ENCODE measurements at places on chromosomes 7 and 10.
A peak's percentile ranks its signal among the peaks of the same experiment; 100 is the strongest.

- DNase-seq: no peak
Measured at GRCh38 chr7:4638781-4639575, 43.1 kb upstream of the FOXK1 start.

DNA sequence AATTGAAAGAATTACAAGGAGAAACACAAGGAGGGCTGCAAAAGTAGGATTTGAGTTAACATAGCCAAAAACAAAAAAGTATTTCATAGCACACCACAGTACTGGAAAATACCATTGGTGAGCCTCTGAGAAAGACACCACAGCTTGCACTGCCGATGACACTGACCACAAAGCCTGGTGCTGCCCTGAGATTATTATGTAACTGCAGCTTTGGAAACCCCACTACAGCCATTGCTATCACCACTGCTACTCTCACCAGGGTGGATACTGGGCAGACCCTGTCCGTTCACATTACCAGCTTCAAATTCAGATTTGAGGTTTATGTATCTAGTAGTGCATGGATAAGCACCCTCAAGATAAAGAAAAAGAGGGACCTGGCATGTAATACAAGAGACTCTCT lies 1246.7 kb upstream of the SORCS1 start:
- no peak for DNase-seq

- DNase-seq: no peak
Measured at GRCh38 chr10:3442451-3442990, 269.9 kb upstream of the PITRM1 start.

- DNase-seq: no peak
Measured at GRCh38 chr10:127912607-127913367, 5.9 kb downstream of the PTPRE start.

GRCh38 chr10:10968257-10968588 lies 49.4 kb upstream of the CELF2 start:
- DNase-seq: no peak

- DNase-seq: no peak
Measured at GRCh38 chr10:118742782-118743181, 12.0 kb downstream of the CACUL1 start.

- DNase-seq: no peak
Measured at GRCh38 chr10:100895896-100896295, 16.9 kb upstream of the SLF2 start.

DNA sequence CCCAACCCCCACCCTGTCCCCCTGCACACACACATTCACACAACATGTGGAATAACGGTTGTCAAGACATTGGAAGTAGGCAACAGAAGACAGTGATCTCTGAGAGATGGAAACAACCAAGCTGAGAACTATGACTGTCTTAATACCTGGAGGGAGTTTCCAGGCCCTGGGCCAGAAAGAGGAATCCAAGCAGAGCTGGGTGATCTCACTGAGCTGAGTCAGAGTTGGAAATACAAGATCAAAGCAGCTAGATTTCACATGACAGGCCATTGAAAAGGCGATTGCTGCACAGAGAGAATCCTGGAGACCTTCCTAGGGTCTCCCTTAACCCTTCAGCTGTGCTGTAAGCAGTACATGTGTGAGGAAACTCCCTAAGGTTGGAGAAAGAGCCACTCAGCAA lies 165.8 kb upstream of the PRSS1 start:
- no peak for DNase-seq

DNA sequence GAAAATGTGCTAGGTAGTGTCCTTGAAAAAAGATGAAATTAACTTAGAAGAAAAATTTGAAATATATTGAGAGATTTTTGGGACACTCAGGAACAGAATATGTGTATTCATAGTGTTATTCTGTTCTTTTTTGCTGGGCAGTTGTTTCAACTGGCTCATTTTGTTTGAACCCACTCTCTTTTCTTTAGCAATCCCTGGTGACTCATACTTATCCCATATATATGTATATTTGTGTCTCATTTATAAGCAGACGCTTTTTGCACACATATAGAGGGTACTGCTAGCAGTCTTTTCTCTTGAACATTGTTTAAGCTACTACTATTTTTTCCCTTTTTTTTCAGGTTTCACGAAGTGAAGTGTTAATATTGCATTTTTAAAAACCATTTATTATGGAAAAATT lies 1.9 kb downstream of the EXOC6 start:
- no peak for DNase-seq

DNA sequence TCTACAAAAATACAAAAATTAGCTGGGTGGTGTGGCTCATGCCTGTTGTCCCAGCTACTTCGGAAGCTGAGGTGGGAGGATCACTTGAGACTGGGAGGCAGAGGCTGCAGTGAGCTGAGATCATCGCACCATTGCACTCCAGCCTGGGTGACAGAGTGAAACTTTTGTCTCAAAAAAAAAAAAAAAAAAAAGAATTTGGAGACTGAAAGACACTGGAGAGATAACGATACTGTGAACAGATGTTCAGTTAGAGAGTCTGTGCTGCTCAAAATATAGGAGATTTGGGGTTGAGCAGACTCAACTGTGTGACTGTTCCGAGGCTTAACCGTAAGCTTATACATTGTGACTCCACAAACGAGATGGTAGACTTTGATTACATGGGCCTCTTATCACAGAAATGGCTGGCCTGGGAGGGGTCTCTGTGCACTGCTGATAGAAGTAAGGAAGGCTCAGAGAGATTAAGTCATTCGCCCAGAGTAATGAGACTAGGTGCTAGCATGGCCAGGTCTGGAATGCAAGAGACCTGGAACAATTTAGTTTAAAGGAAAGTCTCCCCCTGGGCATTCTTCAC lies 19.4 kb downstream of the WBP1L start:
- no peak for DNase-seq

- no peak for DNase-seq
Measured at GRCh38 chr7:150665896-150666295, 19.6 kb upstream of the GIMAP2 start.

DNA sequence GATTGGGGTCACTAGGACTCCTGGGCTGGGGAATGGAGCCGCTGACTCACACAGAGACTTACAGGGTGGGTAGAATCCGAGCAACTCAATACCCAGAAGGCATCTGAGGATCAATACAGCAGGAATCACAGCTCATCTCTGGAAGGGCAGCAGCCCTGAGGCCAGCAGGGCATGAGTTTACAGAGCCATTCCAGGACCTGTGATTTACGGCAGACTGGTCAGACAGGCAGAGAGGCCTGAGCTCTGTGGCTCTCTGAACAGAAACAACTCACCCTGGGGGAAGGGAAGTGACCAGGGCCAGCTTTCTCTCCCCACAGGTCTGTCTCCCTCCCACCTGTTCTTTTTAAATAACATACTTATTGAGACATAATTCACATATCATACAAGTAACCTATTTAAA lies 88.2 kb upstream of the CXCL12 start:
- DNase-seq: no peak

DNA sequence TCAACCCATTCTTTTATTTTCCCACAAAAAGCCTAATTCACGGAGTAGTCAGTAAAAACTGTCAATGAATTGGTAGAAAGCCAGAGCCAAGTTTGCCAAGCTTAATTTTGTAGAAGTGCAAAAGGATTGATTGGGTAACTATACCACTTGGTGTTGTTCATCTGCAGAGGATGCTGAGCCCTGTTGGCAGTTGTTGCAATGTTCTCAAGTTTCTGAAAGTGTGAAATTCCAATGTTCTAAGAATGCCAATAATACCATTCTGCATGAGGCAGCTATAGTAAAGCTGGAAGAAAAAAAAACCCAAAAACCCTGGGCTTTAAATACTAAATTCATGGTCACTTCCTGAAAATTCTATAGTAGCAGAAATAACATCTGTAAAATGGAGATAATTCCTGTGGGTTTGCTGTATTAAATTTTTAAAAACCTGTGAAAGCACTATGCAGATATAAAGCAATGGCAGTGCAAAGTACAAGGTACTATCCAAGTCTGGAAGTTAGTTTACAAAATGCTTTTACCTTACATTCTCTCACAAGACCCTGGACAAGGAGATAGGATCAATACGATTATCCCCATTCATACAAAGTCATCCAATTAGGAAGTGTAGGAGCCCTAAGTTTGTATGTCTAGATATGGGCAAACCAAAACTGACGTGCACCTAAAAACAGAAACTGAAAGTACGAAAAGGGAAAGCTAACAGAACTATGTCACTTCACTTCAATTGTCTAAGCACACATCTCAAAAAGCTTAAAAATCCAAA lies 6.0 kb upstream of the PON1 start:
- DNase-seq: no peak

- DNase-seq: peak; percentile 48
Measured at GRCh38 chr7:155230169-155230593, 67.5 kb upstream of the INSIG1 start.

GRCh38 chr7:159092701-159093121 lies 52.0 kb downstream of the VIPR2 start:
- DNase-seq: no peak

GRCh38 chr10:16945593-16945992 lies 128.4 kb upstream of the RSU1 start:
- no peak for DNase-seq

DNA sequence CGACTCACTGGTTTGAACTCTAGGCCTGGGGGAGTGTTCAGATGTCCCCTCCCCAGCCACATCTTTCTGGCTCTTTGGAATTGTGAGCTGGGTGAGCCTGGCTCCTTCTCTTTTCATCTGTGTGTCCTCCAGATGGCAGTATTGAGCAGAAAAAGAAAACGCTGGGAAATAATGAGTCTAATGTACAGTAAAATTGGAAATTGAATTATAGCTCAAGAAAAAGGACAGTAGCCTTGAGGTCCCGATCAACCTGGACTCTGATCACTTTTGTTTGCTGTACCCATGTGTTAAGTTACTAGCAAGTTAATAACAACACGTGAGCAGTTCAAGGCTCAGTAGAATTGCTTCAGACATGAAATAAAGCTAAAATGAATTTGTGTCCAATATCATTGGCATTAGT lies 77.9 kb downstream of the SNX10 start:
- no peak for DNase-seq

DNA sequence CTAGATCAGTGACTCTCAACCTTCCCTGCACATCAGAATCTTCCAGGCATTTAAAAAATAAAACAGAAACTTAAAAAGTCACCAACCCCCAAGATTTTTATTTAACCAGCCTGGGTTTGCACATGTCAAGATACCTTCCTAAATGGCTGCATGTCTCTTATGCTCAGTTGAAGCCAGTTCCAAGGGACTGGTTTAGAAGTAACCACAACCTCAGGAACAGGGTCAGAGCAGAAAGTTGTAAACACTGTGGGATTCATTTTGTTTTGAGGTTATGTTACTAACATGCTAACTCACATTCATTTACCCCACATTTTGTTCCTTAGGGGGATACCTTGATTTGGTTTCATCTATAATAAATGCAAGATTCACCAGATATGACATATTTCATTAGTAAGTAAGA lies 72.9 kb downstream of the PKD1L1 start:
- DNase-seq: no peak

DNA sequence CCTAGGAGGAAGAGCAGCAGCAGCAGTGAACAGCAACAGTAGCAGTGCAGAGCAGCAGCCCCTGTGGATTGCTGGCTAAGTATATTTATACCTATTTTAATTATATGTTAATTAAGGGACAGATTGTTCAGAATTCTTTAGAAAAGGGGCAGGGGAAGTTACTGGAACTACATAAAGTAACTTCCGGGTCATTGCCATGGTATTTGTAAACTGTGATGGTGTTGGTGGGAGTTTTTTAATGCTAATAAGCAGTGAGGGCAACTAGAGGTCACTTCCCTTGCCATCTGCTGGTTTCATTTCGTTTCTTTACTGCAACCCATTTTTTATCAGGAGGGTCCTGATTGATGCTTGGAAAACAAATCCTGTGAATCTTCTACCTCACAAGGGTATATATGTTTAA lies 229.8 kb upstream of the PODXL start:
- DNase-seq: no peak

DNA sequence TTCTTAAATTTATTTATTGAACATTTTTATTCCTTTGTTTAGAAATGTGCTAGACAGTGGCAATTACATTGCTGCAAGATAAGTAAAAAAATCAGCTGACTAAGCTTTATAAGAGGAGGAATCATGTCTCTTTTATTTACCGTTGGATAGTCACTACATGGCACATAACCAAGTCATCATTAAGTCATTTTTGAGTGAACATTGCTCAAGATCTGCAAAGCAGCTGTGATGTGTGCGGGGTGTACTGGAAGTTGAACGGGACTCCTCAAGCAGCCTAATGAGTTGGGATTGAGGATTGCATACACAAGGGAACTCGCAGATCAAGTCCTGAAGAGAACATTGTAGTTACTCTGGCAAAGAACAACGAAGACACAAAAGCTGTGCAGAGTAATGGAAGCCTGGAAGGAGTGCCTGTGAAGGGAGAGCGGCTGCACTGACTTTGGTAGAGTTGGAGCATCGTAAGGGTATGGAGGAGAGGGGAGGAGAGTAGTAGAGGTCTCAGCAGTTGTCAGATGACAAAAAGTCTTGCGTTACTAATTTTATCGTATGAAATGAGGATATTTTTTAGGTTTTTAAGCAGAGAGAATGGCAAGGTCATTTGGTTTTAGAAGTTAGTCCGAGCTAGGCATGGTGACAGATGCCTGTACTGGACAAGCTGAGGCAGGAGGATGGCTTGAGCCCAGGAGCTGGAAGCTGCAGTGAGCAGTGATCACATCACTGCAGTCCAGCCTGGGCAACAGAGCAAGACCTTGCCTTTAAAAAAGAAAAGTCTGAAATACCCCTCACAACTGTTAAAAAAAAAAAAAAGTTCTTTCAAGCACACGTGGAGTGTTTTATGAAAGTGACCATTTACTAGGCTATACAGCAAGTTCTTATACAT lies 95.1 kb downstream of the BMPR1A start:
- no peak for DNase-seq

- no peak for DNase-seq
Measured at GRCh38 chr10:102770792-102771191, 27.0 kb downstream of the WBP1L start.

DNA sequence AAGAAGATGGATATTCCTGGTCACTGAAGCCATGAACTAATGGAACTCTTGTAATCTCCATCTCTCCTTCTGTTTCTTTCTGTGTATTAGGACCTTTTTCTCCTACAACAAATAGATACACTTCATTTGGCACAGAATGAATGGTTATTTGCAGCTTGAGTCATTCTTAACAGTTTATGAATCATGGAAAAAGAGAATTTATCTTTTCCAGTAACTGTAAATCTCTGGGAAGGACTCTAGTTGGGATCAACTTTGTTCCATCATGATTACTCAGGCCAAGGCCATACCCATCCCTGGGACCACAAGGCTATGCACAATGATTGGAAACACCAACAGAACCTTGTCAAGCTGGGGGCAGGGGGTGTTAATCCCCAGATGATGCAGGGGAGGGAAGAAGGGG lies 36.1 kb upstream of the MDFIC start:
- no peak for DNase-seq

DNA sequence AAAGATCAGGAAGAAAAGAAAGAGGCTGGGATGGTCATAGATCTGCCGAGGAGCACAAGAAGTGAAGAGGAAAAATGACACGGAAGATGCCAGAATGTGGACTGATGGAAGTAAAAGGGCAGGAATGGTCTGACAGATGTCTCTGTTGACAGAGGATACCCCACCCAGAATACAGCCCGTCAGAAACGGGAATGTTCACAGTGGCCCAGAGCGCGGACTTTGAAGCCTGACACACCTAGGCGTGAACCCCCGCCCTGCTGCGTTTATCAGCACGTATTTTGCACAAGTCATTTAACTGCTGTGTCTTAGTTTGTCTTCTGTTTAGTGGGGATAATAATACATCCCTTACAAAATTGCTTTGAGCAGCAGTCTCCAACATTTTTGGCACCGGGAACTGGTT lies 27.1 kb downstream of the AKR1B1 start:
- no peak for DNase-seq

- no peak for DNase-seq
Measured at GRCh38 chr7:49400891-49401550, 372.4 kb upstream of the VWC2 start.

- DNase-seq: no peak
Measured at GRCh38 chr7:28517206-28517605, 104.9 kb downstream of the CREB5 start.

All from left cardiac atrium (tissue), 4 donors.